ENCODE measurements at places on chromosomes 2 and 18. TPM values are rescaled to one million over a fixed set of nuclear protein-coding genes. Genes with fewer than 3 reads are reported as not detected.

The NCKAP5 gene
- total RNA-seq, result 9.9 TPM

DNA sequence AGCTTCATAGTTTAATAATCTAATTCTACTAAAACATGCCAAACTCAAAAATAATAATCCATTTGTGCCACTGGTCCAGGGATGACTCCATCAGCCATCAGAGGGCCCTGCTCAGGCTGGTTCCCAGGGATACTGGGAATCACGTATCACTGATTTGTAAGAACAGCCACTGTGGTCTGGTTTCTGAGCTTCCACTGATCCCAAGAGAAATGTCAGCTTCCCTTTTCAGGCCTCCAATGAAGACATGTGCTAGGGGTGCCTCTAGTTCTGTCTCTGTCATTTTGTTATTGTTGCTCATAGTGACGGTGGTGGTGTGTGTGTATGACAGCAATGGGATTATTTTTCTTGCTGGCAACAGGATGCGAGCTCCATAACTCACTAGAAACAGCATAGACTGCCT lies 83.2 kb downstream of the CELF4 start:
- DNase-seq, result no peak

GRCh38 chr2:199940373-199940772 lies 14.9 kb downstream of the TYW5 start:
- no peak for DNase-seq

GRCh38 chr2:65092791-65093190 lies 36.6 kb downstream of the CEP68 start:
- no peak for DNase-seq

DNA sequence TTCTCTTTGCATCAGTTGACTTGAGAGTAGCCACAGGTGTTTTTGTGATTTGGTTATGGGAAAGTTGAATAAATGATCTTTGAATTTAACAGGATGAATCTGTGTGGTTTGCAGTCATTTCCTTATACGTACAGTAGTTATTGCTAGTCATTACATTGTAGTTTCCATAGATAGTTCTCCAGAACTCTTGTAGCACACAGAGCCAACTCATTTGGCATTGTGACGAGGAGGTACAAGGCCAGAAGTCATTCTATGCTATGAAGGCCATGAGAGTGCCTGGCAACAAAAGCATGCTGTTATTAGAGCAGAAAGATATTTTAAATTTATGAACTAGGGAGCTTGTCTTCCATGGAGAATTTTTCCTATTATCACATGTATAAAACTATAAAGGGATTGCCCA lies 973.0 kb upstream of the CHAC2 start:
- DNase-seq, result no peak
